ENCODE measurements at places on chromosomes 11 and 22. TPM values are rescaled to one million over a fixed set of nuclear protein-coding genes. Genes with fewer than 3 reads are reported as not detected.

The BCO2 gene
- total RNA-seq, result 1.4 TPM

DNA sequence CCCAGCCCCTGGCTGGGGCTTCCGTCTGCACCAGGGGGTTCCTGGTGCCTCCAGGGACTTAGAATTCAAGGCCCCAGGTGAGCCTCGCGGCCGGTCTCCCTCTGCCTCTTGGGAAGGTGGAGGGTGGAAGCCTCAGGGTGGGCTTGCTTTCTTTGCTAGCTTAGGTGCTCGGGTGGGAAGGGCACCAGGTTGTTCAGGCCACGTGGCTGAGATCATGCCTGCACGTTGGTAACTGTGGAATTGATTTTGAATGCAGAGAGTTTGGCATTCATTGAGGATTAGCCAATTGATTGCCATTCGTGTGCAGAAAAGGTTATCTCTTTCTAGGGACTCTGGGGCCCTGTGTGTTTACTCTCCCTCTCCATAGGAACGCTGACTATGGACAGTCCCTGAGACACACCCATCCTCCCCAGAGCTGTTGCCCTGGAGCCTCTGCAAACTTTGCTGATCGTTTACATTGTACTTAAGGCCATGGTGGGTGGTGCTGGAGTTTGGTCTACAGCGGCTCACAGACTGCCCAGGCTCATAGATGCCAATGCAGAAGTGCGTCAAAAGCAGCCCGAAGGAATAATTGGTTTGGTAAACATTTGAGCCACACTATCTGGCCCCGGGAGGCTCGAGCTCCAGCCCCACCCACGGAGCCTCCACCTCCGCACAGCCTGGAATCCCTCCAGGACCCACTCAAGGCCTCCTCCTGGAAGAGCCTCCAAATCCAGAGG lies 1457.7 kb downstream of the BRD1 start:
- H3K27ac ChIP-seq, result no peak overlapping the region
- no peaks in the 10 kb centered on the region for H3K36me3 ChIP-seq
- no peak overlapping the region for H3K4me3 ChIP-seq
- H3K27me3 ChIP-seq, result peaks cover 4% of the 10 kb centered on the region
- DNase-seq, result no peak

The OR4A16 gene
- not detected for total RNA-seq

DNA sequence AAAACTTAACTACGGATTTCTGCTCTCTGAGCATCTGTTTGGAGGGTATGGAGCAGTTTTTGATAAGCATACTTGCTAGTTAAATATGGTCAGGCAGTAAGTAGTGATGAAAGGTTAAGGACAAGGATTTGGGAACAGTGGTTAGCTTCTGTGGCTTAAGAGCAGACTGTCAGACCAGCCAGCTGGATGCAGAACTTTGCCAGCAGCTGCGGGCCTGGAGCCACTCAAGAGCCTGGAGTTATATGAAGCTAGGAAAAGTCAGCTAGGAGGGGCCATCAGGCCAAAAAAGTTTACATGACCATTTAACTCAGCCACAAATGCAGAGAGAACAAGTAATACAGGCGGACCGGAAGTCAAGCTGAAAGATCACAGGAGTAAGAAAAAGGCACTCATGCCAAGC lies 1817.7 kb downstream of the LRRC4C start:
- H3K4me3 ChIP-seq, result no peak overlapping the region
- H3K27ac ChIP-seq, result no peak overlapping the region
- DNase-seq, result no peak

Data from thymus (tissue), 14 donors.